Activated T-helper 1 cell treated with anti-CD3 and anti-CD28 coated beads, Interleukin-2, amount 50 U/mL, for 16 hours (primary cell): ENCODE measurements at places on chromosomes 4 and X.

DNA sequence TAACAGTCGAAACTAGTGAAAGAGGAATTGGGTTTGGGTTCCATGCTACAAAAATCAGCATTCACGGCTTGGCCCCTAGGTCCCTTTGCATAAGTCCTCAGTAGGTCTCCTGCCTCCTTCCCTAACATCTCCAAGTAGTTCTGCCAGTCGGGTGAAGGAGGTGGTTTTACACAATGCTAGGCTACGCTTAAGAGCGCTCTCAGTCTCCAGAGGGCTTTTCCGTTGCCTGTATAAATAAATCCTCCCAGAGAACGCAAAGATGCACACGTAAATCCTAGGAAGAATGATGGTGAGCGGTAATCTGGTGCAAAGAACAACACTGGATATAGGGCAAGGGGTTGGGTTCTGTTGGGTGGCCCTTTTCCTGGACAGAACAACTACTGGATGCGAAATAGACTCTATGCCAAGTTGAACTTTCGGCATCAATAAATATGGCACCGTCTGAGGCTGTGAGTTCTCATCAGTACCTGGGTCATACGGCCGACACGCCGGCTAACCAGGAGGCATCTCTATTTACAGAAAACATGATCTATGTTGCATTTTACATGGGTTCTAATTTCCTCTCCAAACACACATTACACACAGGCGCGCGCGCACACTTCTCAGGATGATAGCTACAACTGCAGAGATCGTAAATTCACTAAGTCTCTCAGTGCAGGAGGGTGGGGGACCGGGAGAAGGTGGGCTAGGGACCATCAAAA lies 1.3 kb downstream of the CAMK2D start:
- no peak for DNase-seq

GRCh38 chr4:119508281-119508680 lies 120.3 kb downstream of the PDE5A start:
- no peak for DNase-seq

- DNase-seq = no peak
Measured at GRCh38 chr4:54093324-54094240, 6.4 kb upstream of the GSX2 start.

- no peak for DNase-seq
Measured at GRCh38 chr4:144313370-144313769, 172.9 kb upstream of the GYPA start.

- no peak for DNase-seq
Measured at GRCh38 chr4:163180090-163180489, 13.4 kb upstream of the NAF1 start.

GRCh38 chrX:13369256-13370030 lies 49.6 kb upstream of the ATXN3L start:
- no peak for DNase-seq

GRCh38 chr4:78747475-78747922 lies 28.7 kb upstream of the BMP2K start:
- DNase-seq = no peak

DNA sequence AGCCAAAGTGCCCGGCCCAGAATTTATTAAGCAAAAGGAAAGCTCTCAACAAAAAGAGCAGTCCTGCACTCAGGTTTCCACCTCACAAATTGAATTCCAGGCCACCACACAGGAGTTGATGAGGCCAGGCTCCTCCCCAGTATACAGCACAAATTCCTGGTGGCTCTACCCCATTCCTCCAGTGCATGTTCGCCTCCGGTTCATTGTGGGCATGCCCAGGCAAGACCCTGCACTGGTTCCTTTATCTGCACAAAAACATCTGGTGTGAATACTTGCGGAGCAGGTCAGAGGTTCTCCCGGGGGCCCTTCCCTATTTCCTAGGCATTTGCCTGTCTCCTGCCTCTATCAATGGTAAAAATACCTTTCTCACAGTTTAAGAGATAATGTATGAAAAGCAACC lies 195.2 kb upstream of the ANXA10 start:
- no peak for DNase-seq

DNA sequence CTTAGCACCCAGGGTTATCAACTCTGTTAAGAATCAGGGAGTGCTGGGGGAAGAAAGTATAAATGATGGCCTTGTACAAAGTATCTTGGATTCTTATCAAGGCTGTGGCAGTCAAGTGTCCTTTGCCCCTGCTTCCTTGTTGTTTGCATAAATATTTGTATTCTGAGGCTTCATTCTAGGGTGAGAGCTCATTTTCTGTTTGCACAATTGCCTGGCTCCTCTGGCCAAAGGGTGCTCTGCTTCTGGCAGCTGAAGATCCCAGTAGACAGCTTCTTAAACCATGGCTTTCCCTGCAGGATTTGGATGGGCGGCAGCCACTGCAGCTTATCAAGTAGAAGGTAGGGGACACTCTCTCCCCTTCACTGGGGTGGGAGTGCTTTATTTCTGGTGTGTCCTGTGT lies at the start of gene GBA3:
TSS of gene GBA3 (plus strand) at position 202 of the 400 bp plus-strand sequence.
- DNase-seq = no peak

DNA sequence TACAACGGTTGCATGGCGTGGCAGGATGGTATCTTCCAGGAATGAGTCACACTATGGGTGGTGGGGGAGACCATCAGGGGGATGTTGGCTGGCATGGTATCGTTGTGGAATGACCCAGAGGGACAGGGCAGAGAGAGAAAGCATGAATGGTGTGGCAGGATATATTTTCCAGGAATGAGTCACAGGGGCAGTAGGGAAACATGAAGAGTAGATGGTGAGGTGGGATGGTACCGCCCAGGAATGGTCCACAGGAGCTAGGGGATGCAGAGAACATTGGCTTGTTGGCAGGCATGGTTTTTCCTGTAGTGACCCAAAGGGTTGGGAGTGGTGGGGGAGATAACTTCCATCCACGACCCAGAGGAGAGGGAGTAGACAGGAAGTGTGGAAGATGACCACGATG lies 62.4 kb downstream of the MAOA start:
- DNase-seq = no peak

- DNase-seq = no peak
Measured at GRCh38 chrX:34585561-34585960, 71.5 kb downstream of the TMEM47 start.

DNA sequence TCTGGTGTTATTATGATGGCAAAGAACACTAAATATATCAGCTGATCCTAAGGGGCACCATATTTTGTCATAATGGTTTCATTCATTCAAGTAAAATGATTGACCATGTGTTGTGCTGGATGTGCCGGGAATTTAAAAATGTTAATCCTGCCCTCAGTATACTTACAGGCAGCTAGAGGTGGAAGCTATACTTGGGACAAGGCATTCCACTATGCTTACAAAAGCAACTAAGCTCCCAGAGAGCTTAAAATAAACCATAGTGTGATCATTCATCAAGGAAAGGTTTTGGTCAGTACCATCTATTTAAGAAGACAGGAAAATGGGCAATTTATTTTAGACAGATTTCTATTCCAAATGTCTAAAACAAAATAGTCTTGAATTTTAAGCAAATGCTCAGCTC lies 46.4 kb downstream of the NR3C2 start:
- DNase-seq = no peak

- DNase-seq = no peak
Measured at GRCh38 chr4:145887241-145887991, 51.2 kb downstream of the ZNF827 start.

DNA sequence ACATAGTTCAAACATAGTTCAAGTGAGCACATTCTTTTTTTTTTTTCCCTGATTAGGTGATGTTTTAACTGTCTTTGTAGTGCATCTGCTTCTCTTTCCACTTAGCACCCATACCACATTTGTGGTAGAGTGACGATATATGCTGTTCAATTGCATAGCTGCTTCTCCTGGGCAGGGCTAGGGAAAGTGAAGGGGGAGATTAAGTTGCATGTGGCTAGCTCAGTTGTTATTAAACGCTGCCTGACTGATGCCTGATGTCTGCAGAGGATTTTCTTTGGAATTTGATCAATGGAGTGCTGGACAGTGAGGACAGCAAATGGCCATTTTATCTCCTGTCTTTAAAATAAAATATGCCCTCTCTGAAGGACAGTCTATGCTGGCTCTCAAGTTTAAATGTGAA lies 63.7 kb downstream of the ANK2 start:
- no peak for DNase-seq

GRCh38 chrX:24243188-24243587 lies 70.7 kb downstream of the SUPT20HL2 start:
- DNase-seq = no peak

DNA sequence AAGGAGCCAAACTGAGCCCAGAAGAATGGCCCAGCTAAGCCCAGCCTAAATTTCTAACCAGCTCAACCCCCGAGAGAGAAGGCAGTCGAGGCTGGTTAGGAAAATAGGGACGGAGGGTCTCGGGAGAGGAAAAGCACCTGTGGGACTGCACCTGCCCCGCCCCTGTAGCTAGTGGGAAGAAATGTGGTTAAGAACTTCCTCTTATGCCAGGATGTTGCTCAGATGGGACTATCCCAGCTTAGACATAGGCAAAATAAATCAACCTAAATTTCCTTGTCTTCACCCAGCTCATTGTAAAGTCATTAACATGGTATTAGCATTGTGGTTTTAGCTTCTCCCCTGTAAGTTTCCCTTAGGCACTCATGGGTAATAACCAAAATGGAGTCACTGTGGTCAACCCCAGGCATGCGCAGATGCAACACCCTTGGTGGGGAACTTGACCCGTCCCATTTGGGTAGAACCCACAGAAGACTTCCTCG lies 86.8 kb downstream of the ZNF718 start:
- DNase-seq = no peak

DNA sequence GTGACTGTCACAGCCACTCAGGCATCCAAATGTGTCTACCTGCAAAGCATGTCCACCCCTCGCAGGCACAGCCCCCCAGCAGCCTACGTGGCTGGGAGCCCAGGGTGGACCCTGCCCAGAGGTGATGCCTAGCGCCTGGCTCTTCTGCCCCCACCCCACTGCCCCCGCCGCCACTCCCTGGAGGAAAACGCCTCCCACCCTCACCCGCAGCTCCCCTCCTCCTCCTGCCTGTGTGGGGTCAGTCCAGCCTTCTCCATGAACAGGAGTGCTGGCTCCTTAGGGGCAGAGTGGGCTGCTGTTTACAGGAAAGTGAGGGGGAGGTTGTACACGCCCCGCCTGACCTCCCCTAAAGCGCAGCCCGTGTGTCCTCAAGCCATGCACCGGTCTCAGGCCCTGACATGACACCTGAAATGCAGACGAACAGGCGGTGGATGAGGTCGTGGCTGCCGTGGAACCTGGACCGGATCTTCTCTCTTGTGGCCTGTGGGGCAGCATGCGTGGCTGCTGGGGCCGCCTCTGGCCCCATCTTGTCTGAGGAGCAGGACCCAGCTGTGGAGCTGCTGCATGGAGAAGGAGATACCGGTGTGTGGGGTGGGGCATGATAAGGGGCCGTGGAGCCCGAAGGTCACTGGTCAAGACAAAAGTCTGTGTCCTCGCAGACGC lies 11.9 kb upstream of the MXD4 start:
- no peak for DNase-seq

DNA sequence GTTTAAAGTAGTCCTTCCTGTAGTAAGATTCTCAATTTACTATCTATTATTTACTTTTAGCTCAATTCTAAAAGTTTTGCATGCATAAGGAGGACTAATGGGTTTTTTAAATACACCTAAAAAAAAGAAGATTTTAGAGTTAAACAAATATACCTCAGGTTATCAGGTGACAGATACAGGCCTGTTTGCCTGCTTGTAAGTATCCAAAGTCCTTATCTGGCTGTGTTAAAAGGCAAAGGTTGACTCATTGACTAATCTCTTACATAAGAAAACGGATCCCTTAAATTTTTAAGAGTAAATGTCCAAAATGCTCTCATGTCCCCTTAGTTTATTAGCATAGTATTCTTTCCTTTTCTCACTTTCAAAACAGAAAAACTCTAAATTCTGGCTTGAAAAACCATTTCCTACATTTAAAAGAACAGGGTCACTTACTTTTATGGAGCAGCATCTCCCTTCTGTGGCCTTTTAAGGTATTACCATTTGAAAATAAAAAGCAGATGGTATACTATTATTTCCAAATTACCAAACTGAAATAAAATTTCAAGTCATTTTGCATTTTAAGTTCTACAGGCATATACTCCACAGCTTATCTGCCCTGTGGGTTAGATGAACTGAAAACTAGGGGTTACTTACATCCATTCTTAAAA lies 4.5 kb downstream of the CBR4 start:
- DNase-seq = no peak

- no peak for DNase-seq
Measured at GRCh38 chrX:112818114-112819007, 22.3 kb downstream of the AMOT start.

DNA sequence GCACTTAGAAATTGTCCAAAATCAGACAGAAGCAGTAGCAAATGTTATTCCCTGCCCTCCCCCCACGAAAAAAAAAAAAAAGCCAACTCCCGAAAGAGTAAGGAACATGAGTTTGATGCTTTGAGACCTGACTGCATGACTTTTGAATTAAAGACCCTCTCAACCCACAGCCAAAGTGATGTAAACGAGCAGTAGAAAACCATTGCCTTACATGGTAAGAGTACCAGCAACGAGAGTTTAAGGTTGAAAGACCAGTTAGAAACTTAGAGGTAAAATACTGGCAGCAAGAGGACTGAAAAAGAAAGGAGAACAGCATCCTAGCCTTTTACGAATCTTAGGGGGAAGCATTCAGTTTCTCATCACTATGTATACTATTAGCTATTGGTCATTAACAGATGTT lies 10.0 kb upstream of the ANXA10 start:
- no peak for DNase-seq

GRCh38 chr4:39330353-39330752 lies 35.8 kb downstream of the RFC1 start:
- DNase-seq = no peak

DNA sequence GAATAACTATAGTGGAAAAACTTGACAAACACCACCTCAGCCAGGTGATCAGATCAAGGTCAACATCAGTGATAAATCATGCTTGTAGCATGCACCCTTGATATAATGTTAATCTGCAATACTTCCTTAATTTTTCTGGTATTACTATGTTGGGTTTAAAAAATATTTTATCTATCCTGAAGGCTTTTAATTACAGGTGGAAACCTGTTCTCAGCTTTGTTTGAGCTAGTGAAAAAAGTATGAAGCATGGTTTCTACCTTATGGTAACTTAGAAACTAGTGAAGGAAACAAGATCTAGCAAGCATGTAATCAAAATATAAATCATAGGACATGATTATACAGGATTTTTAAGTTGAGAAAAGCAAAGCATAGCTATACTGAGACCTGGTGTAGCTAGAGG lies 26.6 kb downstream of the MAOA start:
- DNase-seq = no peak

DNA sequence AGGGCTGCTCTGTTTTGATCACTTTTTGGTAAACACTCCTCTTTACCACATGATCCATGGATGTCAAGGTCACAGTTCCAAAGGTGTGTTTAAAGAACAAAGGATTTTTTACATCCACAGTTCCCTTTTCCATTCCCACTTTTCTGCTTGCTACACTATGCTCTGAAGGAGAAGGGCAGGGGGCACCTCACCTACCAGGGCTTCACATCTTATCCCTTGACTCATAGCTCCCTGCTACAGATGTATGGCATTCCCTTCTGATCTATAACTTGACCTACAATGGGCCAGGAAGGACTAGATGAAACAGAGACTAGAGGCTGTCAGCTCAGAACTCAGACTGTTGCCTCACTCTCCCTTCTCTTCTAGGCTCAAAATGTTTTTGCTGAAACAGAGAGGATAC lies 233.1 kb upstream of the RPS6KA3 start:
- DNase-seq = no peak
